Stimulated activated CD4-positive, alpha-beta T cell treated with anti-CD3 and anti-CD28 coated beads, Interleukin-1b, Interleukin-23, amount 100 ng/mL, for 1 hour (primary cell): ENCODE measurements at places on chromosomes 16 and 17.

- no peak for DNase-seq
These were observed 45.3 kb upstream of the ZCCHC14 start for GRCh38 chr16:87538160-87538559.

GRCh38 chr16:22681554-22682291 is 132.2 kb upstream of the HS3ST2 start:
- DNase-seq: no peak

GRCh38 chr16:48500981-48501380 is 109.0 kb downstream of the N4BP1 start:
- DNase-seq: no peak

DNA sequence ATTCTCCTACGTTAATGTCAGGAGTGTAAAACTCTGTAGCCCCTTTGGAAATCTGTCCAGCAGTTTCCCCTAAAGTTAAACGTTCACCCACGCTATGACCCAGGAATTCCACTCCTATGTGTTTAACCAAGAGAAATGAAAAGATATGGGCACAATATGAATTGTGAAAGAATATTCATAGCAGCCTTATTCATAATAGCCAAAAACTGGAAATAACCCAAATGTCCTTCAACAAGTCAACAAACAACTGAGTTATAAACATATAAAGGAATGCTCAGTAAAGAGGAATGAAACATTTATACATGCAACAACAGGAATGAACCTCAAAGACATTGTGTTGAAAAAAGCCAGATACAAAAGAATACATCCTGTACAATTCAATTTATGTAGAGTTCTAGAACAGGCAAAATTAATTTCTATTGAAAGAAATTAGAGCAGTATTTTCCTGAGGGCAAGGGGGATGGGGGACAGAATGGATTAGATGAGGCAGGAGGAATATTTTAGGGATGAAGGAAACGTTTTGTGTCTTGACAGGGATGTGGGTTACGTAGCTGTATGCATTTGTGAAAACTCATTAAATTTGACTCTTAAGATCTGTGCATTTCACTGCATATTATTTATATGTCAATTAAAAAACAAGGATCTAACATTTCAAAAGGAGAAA is 286.7 kb upstream of the CDH5 start:
- DNase-seq: no peak

DNA sequence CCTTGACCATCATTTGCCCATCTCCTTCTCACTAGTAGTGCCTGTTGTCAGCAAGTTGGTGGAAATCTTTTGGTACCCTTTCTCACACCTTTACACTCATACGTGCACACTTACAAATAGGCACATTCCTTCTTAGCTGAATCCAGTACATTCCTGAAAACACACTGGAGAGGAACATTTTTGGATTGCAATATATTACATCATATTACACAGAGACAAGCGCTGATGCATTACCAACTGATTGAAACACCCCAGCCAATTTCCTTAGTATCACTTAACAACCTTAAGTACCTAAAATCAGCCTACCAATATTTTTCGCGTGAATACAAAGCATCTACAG is 64.1 kb downstream of the PLCG2 start:
- no peak for DNase-seq

GRCh38 chr16:19645557-19645981 is 72.5 kb downstream of the KNOP1 start:
- DNase-seq: no peak

GRCh38 chr17:67046398-67046797 is 2.0 kb downstream of the CACNG1 start:
- DNase-seq: no peak

DNA sequence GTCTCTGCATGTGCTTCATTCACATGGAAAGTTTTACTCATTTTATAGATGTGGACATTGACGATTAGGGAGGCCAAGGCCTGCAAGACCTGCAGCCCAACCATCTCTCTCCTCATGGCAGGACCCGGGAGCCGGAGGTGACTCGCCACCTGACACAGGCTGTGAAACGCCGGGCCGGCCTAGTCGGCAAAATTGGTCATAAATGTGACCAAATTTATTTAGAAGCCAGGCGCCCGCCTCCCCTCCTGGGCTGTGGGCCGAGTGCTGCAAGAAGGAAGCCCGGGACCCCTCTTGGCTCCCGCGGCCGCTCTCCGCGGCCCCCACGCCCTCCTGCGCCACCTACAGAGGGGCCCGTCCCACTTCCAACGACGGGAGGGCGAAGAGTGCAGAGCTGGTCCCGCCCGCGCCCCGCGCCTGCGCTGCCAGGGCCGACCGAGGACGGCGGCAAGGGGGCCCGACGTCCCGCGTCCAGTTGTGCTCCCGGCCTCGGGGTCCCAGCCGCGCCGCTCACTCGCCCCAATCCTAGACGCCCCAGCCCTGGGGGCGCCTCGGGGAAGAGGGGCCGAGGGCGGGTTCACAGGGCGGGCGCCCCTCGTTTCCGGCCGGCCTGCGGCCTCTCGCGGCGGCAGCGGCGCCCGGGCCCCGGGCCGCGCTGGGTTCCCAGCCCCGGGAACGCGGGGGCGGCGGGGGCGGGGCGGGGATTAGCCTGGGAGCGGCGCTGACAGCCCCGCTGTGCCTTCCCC is 47.5 kb downstream of the WNT3 start:
- DNase-seq: no peak

- DNase-seq: no peak
These were observed 173.3 kb upstream of the CACNG5 start for GRCh38 chr17:66661411-66662256.

- DNase-seq: no peak
These were observed 135.8 kb downstream of the USP31 start for GRCh38 chr16:23013484-23013883.

DNA sequence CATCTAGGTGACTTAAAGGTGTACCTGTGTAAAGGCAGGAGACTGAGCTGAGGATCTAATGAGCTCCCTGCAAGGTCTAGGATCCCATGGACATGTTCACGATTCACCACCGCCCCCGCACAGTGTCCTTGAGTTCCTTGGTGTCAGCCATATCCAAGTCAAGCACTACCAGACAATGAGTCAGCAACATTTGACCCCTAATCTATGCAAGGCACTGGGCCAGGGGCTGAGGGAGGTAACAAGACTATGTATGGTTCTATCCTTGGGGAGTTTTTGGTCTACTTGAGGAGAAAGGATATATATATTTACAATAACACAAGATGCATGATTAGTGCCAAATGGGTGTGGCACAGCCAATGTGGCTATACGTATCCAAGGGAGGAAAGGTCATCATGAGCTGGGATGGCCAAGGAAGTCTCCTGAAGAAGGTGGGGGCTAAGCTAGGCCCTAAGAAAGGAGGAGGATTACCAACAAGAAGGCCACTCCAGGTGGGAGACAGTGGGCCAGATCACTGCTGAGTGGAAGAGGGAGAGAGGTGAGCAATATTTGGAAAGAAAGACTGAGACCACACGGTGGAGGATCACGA is 35.0 kb downstream of the ITGB3 start:
- no peak for DNase-seq
